ENCODE measurements at places on chromosomes 5 and 9.

GRCh38 chr5:83066548-83067110 lies 10.6 kb downstream of the TMEM167A start:
- no peak for DNase-seq

- peak; percentile 18 for DNase-seq
These were observed 109.1 kb upstream of the PTGER4 start for GRCh38 chr5:40570408-40571129.

GRCh38 chr9:133488686-133489252 lies 9.9 kb upstream of the SLC2A6 start:
- DNase-seq: no peak

DNA sequence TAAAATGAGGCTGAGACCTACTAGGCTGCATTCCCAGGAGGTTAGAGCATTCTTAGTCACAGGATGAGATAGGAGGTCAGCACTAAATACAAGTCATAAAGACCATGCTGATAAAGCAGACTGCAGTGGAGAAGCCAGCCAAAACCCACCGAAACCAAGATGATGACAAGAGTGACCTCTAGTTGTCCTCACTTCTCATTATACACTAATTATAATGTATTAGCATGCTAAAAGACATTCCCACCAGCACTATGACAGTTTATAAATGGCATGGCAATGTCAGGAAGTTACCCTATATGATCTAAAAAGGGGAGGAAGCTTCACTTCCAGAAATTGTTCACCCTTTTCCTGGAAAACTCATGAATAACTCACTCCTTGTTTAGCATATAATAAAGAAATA lies 88.6 kb downstream of the PLPPR1 start:
- DNase-seq: no peak

- no peak for DNase-seq
These were observed 319.1 kb downstream of the MED10 start for GRCh38 chr5:6059137-6059800.

DNA sequence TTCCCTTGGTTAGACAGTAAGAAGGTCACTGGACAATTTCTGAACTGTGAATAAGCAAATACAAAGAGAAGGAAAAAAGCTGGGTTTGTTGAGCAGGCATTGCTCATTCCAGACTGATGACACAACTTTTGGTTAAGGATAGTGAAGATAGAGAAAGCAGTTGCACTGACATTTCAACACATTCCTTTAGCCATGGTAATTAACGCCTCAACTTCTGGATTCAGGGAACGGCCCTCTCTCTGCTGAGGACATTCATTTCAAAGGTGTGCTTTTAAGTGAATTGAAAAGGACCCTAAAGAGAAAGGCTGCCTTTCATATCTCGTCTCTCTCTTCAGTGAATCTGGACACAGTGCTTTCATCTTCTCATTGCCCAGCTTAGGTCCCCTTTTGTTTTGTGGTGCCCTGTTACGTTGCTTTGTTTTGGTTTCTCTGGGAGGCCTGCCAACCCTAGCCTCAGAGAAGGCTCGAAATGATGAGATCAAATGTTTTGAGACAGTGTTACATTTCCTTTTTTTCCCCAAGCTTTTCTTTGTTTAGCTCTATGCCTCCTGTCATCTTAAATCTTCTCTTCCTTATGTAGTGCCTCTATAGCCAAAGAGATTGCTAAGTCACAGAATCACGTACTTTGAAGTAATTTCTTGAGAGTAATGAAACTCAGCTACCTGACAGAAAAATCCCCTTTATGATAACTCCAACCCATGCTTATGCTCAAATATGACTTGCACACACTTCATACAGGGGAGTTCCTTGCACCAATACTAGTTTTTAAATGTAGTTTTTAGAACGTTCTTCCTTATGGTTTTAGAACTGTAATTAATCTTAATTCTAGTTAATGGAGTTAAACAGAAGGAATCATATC lies 94.4 kb upstream of the IFNE start:
- peak; percentile 43 for DNase-seq

DNA sequence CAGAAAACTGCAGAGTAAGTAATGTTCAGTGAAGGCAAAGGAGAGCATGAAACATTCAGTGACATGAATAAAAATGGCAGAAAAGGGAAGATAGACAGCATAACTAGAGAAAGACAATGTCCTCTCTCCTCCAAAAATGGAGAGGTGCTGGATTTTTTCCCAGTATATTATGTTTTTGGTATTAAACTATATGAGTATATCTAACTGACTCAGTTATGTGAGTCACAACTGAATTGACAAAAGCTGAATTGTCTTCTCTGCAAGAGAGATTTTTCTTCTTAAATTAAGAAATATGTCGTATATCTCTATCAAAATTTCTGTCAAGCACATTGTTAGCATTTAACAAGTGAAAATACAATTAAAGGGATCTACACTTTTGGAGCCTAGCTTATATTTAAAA lies 375.1 kb downstream of the CHSY3 start:
- DNase-seq: no peak

DNA sequence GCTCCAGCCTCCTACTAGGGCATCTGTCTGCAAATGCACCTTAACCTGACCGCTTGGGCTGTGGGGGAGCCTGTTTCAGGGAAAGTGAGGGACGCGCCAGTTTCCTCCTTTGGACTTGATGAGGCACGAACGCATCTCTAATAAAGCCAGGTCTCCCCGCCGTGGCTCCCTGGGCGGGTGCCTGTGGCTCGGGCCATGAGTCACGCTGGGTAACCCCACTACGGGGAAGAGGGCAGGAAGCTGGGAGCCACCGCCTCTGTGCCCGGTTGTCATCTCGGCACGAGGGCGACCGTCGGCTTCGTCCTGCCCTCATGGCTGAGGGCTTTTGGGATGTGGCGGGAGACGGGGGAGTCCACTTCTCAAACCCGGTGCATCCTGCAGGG lies 12.1 kb downstream of the NOTCH1 start:
- peak; percentile 89 for DNase-seq

GRCh38 chr5:22596404-22596970 lies 256.7 kb downstream of the CDH12 start:
- no peak for DNase-seq

- DNase-seq: no peak
These were observed 104.7 kb downstream of the ISL1 start for GRCh38 chr5:51487952-51488351.

DNA sequence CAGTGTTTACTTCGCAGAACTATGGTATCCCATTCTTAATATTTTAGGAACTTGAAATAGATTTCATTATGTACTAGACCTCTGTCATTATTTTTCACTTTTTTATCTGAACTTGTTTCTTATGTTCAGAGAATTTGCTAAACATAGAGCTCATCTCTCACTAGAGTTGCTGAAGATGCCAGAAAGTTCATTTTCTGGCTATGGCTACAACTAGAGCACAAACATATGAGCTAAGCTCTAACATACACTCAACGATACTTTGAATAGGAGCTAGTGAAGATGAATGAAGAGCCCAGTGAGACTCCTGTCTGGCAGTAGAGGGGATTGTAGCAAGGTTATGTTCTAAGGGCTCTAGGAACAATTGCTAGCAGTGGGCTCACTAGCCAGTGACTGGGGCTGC lies 582.2 kb downstream of the KIF4B start:
- no peak for DNase-seq

- no peak for DNase-seq
These were observed 107.8 kb upstream of the FAM120A start for GRCh38 chr9:93343663-93344062.
